Central memory CD8-positive, alpha-beta T cell (primary cell): ENCODE measurements at places on chromosomes 4 and X.

DNA sequence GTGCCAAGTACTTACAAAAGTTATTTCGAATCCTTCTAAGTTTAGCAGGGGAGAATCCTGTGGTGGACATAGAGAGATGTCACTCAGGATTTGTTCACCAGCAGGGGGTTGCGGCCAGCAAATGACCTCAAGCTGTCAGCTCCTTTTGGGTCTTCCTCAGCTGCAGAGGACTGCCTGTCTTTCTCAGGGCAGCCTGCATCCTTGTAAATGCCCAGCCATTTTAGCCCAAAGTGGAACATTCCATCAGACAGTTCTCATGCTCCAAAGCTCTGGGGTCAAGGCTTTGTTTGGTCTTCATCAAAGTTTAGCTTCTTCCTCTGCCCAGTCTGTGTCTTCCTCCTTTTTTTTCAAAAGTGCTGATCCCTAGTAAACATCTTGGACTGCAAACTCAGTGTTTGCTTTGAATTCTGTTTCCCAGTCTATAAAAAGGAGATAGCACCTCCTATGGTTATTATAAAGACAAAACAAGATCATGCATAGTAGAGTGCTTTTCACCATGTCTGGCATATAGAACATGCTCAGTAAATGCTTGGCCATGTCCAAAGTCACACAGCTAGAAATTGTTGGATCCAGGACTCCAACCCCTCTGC is 156.4 kb upstream of the GATB start:
- DNase-seq = no peak

- no peak for DNase-seq
These were observed 231.3 kb upstream of the PITX2 start for GRCh38 chr4:110854021-110854678.

- DNase-seq = no peak
These were observed 94.1 kb upstream of the TLR2 start for GRCh38 chr4:153589703-153590595.

DNA sequence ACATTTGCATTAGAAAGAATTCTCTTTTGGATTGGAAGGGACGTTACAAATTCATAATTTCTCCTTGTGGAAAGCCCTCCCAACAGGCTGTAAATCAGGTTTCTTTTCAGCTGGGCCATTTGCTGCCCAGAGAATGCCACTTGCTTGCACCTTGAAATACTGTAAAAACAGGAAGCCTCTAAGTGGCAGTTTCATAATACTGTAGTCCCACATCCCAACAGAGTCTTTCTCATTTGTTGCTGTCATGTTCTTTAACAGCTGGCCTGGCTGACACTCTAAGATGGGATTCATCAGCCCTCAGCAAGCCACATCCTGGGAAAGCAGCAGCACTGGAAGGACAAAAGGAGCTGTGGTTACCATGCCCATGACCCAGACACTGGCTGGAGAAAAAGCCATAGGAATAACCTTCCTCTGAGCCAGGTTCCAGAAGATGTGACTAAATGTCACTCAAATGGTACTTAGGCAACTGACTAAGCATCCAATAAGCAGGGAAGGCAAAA is 221.9 kb upstream of the MBNL3 start:
- no peak for DNase-seq

- no peak for DNase-seq
These were observed 23.3 kb upstream of the LNX1 start for GRCh38 chr4:53614591-53614990.

DNA sequence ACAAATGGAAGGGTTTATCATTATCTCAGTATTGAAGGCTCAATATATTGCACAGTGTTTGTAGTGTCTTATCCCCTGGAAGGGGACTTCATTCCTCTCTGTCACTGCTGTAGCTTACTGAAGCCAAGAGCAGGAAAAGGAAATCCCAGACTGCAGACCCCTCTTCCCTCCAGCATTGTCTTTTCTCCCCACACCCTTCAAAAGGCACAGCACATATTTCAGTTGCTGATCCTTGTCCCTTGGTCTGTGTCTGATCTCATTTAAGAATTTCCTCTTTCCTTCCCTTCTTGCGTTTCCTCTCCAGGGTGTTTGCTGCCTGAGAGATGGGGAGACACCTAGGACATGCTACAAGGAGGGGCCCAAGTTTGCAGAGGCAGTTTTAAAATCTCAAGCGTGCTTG is 40.1 kb downstream of the STIM2 start:
- DNase-seq = no peak

- DNase-seq = no peak
These were observed 59.1 kb downstream of the PRPS1 start for GRCh38 chrX:107687445-107687844.

GRCh38 chrX:57172544-57172943 is 35.3 kb upstream of the SPIN2A start:
- no peak for DNase-seq

DNA sequence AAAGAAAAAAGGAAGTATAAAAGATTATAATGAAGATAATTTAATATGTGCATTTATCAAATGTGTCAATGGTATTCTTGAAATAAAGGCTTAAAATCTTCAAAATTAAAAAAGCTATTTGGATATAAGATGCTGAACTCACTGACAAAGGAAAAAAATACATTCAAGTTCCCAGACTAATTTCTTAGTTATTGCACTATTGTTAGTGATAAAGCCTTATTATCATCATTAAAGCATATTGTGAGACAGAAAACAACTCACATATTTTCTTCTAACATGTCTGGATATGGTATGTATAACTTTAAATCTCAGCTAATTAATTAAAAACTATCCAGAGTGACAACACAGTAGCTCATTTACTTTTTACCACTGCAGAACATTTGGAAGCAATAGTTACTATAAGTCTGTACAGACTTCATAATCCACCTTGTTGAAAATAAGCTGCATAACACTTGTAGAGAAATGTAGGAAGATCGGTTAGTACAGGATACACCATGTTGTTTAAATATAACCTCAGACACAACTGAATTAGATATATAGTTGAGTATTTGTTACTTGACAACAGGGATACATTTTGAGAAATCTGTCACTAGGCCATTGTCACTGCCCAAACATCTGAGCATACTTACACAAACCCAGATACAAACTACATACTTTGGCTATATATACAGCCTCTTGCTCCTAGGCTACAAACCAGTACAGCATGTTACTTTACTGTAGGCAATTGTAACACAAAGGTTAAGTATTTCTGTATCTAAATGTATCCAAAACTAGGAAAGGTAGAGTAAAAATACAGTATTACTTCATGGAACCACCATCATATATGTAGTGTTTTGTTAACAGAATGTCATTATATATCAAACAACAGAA is 12.8 kb upstream of the FAM200B start:
- no peak for DNase-seq

- DNase-seq = no peak
These were observed 67.9 kb downstream of the FAM47C start for GRCh38 chrX:37075892-37076595.

DNA sequence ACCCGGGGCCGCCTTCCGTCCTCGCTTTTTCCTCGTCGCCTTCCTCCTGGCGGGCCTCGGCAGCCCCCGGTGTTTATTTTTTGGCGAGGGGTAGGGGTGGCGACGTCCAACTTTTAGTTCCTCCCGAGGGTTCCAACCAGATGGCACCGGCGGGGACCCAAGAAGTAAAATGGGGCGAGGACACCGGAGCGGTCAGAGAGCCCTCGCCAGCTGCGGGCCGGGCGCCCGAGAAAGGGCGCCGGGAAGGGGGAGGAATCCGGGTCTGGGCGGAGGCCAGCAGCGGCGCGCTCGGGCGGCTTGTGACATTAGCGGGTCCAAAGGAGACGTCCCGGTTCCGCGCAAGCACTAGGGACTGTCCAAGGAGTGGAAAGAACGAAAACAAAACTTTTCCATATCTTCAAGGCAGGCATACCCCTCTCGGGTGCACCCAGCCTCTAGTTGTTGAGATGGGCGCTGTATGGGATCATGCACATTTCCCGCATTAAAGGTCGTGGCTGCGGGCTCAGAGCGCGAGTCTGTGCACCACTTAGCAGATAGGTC is 691 bp upstream of the USP46 start:
- no peak for DNase-seq

DNA sequence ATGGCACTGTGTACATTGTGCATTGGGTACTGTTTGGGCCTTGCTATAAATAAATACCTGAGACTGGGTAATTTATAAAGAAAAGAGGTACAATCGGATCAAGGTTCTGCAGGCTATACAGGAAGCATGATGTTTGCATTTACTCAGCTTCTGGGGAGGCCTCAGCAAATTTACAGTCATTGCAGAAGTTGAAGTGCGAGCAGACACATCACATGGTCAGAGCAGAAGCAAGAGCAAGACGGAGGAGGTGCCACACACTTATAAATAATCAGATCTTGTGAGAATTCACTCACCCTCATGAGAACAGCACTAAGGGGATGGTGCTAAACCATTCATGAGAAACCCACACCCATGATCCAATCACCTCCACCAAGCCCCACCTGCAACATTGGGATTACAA is 505.0 kb downstream of the ARAP2 start:
- no peak for DNase-seq

- DNase-seq = no peak
These were observed 14.0 kb downstream of the APOOL start for GRCh38 chrX:85017721-85018120.

- no peak for DNase-seq
These were observed 36.0 kb upstream of the COX7B2 start for GRCh38 chr4:46945062-46945461.

DNA sequence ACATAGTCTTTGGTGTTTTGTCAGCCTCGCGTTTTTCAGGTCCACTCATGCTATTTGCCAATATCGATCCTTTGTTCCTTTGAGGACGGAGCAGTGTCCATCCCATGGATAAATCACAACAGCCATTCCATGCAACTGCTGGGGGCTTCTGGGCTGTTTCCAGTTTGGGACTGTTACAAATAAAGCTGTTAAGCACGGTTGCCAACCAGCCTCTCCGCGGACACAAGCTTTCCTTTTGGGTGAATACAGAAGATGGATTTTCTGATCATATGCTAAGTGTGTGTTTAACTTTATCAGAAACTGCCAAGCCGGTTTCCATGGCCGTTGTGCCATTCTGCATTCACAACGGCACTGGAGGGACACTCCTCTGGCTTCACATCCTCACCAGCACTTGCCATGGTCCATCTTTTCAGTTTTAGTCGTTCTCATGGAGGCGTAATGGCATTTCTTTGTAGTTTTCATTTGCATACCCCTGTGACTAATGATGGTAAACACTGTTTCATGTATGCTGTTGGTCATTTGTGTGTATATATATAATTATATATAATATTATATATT is 67.8 kb downstream of the ABLIM2 start:
- DNase-seq = no peak

DNA sequence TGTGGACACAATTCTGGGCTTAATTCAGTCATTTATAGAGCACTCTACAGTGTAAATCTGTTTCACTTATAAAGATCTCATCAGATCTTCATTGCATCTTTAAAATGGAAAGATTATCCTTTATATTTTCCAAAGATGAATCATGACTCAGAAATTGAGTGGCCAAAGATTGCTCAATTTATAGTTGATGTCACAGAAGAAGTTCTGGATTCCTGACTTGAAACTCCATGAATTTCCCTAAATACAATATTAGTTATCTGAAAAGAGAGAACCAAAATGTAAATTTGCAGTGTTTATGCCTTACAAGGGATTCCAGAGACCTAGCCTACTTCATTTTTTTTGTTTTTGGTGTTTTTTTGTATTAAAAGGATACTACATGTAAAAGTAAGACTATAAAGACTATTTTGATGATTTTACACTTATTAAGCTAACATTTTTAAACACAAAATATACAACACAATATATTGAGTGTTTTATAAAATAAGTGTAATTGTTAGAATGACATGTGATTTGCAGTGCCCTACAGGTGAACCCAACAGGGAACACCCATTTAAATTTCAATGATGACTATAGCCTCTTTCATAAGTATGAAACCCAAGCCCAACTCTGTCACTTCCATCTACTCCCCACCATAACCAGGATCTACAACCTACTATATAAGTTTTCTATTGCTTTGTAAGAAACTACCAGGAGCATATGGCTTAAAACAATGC is 183.5 kb downstream of the PCDH7 start:
- no peak for DNase-seq

DNA sequence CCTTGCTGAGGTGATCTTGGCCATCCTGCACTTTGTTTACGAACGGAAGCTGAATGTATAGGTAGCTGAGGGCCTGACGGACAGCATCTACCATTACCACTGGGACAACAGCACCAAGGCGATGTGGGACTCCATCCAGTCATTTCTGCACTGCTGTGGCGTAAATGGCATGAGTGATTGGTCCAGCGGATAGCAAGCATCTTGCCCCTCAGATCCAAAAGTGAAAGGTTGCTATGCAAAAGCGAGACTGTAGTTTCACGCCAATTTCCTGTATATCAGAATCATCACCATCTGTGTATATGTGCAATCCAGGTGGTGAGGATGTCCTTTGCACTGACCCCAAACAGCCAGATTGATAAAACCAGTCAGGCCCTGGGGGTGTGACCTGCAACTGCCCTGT is 4.2 kb upstream of the PYURF start:
- no peak for DNase-seq

DNA sequence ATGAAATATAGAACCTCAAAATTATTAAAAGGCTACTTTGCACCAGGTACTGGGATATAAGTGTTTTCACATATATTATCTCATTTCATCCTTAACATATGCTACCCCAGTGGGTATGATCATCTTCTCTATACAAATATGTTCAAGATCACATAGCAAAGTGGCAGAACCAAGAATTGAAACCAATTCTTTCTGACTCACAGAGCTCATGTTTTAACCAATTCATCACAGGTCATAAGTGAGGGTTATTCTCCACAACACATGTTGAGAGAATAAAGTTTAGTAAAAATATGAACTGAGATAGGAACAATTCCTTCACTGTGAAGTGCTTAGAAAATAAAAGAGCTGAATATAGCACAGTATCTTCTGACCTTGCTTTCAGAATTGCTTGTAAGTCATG is 442.9 kb upstream of the RASGEF1B start:
- DNase-seq = no peak

GRCh38 chr4:130534651-130535050 is 1438.7 kb downstream of the C4orf33 start:
- DNase-seq = no peak

DNA sequence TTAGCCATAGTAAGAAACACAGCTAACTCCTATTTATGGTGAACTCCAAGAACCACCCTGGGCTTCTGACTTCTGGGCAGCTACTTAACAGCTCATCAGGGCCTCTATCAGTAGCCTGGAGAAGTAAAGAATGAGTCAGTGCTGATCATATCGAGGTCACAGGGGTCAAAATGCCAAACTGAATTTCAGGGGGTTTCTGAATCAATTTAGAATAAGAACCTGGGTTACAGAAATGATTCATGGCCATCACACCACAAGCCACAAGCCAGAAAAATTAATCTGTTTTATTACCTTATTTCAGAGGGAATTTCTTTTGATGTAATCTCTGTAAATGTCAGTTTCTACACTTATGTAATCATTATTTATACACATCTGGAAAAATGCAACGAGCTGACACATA is 64.4 kb downstream of the CHST7 start:
- no peak for DNase-seq
